NCI-H1092 (cell line): ENCODE measurements at places on chromosomes 6 and 20.
A peak's percentile ranks its signal among the peaks of the same experiment; 100 is the strongest.

DNA sequence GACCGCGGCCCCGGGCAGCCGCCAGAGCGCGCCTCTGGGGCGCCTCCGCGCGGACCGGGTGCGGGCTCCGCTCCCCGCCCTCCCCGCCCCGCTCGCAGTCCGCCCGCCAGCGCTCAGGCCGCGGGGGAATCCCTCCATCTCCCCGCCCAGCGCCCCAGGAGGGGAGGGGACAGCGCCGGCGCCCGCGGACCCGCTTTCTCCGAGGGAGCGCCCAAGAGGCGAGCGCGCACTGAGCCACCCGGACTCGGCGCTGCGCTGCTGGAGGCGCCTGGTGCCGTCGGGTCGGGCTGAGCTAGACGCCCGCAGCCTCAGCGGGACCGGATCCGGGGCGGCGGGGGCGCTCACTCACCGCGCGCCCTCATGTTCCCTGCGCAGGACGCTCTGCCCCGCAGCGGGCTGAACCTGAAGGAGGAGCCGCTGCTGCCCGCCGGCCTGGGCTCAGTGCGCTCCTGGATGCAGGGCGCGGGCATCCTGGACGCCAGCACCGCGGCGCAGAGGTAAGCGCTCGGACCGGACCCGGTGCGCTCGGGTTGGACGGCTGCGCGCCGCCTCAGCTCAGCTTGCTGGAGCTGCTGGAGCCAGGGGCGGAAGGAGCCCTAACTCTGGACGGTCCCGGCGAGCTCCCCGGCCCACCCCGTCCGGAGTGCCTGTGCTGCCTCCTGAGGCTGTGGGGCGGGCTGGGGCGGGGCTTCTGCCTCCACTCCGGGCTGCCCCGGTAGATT is 867 bp downstream of the EBF4 start:
- peak; percentile 5 for DNase-seq

GRCh38 chr20:1879934-1880333 is 15.3 kb upstream of the SIRPA start:
- no peak for DNase-seq

- DNase-seq, result no peak
These were observed 189.3 kb downstream of the GRIK2 start for GRCh38 chr6:101582792-101583191.

GRCh38 chr20:32991792-32992641 is 12.2 kb downstream of the SUN5 start:
- DNase-seq, result no peak

DNA sequence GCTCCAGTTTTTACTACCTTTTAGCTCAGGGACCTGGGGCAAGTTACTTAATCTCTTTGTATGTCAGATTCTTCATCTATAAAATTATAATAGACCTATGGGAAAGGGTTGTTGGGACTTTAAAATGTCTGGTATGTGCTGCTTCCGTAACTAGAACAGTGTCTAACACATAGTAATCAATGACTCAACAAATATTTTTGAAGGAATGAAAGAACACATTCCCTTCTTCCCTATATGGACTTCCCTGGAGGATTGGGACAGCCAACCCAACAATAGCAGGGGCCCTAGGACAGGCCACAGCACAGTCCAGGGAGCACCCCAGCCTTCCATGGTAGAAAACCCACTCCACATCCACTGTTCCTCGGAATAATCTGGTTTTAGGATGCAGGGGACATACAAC is 50.7 kb upstream of the TPD52L1 start:
- no peak for DNase-seq

GRCh38 chr6:137495703-137496336 is 1.6 kb upstream of the OLIG3 start:
- DNase-seq, result no peak

- DNase-seq, result no peak
These were observed 117.5 kb upstream of the SAMD5 start for GRCh38 chr6:147390909-147391536.

GRCh38 chr6:70051197-70052124 is 185.1 kb downstream of the COL19A1 start:
- DNase-seq, result no peak

DNA sequence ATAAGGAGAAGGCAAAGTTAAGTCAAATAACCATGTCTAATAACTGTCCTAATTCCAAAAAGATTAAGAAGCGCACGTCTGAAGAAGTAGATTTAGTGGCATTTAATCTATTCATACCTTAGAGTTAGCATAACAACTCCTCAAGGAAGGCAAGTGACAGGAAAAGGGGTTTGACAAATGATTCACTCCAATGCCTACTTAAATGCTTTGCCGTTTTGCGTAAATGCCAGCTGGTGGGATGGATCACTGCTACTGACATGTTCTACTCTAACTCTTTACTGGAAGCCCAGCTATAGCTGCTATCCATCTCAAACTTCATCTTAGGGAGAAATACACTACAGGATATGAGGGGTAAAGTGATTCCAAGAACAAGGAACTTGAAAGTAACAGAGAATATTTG is 347.3 kb upstream of the RUNX2 start:
- no peak for DNase-seq

GRCh38 chr20:35788796-35789195 is 17.0 kb downstream of the PHF20 start:
- DNase-seq, result no peak

DNA sequence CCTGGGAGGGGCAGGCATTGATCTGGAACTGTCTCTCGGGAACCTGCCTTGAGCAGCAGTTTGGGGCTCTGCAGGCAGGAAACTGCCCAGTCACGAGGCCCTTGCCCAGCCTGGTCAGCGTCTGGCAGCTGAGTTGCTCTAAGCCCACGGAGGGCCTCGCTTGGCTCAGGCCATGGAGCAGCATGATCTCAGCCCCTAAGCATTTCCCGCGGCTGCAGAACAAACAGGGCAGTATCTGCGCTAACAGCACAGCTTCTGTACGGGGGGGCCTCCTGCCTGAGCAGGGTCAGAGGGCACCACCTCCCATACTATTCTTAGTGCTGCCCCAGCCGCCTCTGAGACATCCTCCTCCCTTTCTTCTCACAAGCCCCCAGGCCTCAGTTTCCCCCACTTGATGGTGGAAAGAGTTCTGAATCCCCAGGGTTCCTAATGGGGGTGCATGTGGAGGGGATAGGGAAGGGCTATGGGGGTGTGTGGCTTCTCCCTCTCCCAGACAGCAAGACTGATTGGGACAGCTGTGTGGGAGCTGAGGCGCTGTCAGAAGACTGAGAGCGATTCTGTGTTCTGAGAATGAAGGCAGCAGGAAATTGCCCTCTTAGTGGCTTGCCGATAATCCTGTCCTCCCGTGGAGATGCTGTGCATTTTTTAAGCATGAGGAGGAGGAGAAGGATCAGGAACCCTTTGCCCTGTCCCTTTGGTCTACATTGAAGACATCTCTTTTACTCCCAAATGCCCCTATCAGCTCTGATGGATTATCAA is 46.4 kb downstream of the MOCS1 start:
- DNase-seq, result no peak

DNA sequence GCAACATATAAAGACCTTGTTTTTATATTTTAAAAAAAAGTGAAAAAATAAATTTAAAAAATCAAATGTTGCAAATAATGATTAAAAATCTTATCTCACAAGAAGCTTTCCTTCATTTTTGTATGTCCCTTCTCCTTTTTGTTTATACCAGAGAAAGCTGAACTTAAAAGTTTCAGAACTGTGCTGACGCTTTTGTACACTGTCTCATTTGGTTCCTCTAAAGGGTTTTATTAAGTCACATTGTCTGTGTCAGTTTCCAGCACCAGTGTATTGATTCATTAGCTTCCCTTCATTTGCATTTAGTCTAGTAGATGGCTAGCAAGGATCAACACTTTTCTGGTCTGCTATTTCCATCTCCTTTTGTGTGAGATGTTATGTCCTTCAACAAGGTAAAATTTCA is 6.7 kb downstream of the PCED1A start:
- no peak for DNase-seq

GRCh38 chr6:1068068-1068467 is 243.8 kb upstream of the FOXQ1 start:
- DNase-seq, result no peak

- DNase-seq, result no peak
These were observed 4.8 kb upstream of the SDCBP2 start for GRCh38 chr20:1333462-1334369.

DNA sequence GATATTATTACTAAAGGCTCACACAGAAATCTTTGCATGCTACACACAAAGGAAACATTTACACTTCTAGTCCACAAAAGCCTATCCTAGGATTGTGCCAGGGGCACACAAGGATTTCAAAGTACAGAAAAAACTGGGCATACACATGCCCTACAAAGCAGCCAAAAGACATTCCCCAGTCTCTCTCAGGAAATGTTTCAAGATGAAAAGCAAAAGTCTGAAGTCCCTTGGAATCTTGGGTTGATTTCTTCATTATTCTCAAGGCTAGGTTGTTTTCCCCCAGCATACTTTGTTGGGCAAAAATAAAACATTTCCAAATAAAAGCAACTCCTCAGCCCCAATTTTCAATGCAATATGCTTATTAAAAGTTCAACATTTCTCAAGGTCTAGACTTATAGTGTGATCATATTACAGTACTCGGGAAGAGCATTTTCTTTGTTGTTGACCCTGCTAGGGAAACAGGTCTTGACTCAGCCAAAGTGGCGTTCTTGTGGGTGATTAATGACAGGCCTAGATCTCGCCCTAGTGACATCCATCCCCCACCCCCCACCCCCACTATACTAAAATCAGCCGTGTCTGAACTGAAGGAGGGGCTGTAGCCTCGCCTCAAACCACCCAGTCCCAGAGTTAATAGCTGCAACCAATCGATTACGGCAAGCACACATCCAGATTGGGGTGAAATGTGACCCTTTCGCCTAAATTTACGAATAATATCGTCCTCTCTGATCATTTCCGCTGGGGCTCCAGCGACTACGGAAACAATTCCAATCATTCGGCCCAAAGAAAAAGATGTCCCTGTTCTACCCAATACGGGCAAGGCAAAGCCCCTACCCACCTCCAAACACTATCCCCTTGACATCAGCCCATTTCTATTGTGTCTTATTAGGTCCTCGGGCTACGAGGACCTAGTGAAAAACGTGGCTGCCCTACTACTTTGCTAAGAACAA is 1.4 kb downstream of the AKIRIN2 start:
- peak; percentile 4 for DNase-seq

GRCh38 chr6:155693573-155694418 is 238.2 kb upstream of the NOX3 start:
- no peak for DNase-seq
